ENCODE measurements at places on chromosomes 5 and 9.

- DNase-seq = no peak
These were observed 25.6 kb downstream of the TGFBI start for GRCh38 chr5:136054142-136055019.

DNA sequence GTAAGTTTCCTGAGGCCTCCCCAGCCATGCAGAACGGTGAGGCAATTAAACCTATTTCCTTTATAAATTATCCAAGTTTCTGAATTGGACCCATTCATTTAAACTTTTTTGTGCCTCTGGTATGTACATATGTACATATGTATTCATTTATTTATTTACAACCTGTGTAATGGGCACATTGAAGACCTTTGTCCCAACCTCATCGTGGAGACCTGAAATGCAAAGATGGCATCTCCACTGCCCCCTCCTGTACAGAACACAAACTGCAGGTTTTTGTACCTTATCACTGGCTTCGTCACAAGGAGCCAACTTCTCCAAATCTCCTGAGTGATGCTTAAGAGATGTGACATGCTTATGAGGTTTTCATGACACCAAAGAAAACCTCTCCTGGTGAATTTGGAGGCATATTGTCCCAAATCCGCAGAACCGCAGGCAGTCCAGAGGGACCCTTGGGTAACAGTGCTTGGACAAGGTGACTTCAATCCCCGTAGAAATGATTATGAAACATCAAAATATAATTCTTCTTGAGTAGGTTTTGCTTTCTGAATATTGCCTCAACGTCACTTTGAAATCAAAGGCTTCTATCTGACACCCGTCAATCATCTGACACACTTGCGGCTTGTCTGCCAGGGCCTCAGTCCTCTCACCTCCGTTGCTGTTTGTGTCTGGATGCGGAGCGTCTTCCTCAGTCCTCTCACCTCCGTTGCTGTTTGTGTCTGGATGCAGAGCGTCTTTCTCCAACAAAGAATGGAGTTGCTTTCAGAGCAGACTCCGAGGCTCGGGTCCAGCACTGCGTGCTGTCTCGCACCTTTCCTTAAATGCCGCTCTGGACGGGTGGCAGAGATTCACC lies 135.0 kb upstream of the IRX4 start:
- DNase-seq = no peak

- DNase-seq = peak; percentile 38
These were observed 854 bp upstream of the ARL15 start for GRCh38 chr5:54311176-54311677.

DNA sequence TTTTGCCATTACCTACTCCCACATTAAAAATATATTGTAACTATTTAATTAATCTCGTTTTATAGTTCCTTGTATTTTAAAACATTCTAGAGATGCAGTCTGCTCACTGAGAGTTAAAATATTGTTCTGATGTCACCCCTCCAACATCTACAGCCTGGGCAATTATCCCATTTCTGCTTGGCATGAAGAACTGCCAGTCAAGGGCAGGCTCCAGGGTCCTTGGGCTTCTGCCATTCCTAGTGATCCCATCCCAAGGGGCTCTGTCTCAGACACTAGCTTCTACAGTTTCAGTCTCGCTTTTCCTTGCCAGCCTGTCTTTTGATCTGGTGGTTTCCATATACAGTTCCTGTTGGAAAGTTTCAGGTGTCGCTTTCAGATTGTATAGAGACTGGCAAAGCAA lies 287.2 kb downstream of the TMEM232 start:
- no peak for DNase-seq

DNA sequence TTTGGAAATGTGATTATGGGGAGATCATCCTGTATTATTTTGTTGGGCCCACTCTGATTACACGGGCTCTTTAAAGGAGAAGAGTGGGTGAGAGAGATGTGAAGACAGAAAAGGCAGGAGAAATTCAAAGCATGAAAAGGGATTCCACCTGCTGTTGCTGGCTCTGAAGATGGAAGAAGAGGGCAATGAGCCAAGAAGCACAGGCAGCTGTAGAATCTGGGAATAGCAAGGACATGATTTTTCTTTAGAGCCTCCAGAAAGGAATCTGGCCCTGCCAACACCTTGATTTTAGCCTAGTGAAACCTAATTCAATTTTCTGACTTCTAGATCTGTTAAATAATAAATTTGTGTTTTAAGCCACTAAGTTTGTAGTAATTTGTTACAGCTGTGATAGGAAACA lies 11.3 kb downstream of the C9 start:
- no peak for DNase-seq

DNA sequence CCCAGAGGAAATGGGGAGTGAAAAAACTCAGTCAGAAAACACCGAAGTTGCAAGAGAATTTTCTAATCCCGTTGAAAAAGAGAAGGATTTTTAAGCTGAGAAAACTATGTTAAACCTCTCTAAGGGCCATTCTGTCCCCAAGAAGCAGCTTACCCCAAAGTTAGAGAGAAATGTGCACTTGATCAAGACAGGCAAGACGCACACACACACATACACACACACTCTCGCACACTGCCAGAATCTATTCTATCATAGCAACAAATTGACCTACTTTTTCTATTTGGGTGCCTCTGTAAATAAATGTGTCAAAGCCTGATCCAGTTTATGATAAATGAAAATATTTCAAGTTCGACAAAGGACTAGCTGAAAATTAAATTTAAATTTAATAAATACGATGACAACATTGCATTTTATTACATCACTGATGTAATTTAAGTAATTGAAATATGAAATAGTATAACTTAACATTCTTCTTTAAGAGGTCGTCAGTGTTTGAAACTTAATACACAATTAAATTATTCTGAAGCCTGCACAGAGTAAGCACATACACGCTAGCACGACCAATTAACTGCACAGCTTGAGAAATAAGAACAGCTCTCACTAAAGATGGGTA lies 5.9 kb downstream of the NFIL3 start:
- DNase-seq = no peak

GRCh38 chr5:164012371-164012770 lies 507.0 kb downstream of the MAT2B start:
- no peak for DNase-seq

DNA sequence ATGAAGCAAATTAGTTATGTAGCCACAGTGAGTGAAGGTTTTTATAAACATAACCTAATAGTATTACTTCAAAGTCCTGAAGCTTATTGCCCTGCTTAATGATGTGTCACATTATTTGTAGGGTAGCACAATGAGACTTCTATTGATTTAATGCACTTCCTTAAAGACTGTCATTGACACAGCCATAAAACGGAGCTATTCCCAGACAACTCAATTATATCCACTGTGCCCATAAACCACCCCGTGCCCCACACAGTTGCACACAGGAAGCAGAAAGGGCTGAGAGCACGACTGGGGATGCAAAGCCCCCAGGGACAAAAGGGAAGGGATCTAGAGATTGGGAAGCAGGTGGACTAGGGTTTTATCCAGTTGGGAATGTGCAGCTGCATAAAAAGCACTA lies 37.0 kb downstream of the TRIM32 start:
- DNase-seq = peak; percentile 9

DNA sequence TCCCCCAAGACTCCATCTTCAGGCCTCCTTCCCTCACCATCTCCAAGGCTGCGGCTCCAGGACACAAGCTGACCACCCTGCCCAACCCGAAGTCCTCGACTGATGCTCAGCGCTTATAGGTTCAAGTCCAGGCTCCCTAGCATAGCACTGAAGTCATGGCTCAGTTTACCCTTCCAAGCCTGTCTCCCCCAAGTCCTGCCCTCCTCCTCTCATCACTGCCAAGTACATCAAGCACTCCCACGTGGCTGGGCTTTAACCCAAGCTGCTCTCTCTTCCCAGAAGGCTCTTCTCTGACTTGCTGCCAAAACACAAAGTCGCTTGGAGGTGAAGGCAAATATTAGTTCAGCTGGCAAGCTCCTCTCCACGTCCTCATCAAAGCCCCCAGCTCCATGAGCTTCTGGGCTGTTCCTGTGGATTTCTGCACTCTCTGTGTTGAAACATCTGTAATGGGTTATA lies 22.1 kb upstream of the MARCHF6 start:
- DNase-seq = peak; percentile 88

DNA sequence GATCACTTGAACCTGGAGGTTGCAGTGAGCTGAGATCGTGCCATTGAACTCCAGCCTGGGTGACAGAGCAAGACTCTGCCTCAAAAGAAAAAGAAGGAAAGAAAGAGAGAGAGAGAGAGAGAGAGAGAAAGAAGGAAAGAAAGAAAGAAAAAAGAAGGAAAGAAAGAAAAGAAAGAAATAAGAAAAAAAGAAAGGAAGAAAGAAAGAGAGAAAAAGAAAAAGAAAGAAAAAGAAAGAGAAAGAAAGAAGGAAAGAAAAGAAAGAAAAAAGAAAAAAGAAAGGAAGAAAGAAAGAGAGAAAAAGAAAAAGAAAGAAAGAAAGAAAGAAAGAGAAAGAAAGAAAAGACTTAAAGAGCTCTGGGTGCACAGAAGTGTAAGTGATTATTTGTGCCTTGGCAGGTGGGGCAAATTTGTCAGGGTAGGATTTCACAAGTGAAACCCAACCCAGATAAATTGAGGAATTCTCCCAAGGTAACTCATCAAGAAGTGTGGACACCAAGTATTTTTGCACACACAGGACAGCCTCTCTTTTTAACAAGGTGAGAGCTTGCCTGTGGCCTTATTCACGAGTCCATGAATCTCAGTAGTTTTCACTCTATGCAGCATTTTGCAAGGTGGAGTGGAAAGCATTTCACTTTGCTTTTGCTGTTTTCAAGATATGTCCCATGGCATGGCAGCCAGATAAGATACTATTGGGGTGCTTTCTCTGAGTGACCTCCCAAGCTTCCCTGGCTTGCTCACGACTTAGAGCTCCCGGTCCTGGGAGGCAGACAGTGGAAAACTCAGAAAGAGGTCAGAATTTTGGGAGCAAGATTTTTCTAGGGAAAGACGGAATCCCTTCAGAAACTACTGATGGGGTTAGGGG lies 57.8 kb downstream of the C9orf153 start:
- no peak for DNase-seq

- DNase-seq = no peak
These were observed 272.9 kb upstream of the PTGER4 start for GRCh38 chr5:40406741-40407211.

DNA sequence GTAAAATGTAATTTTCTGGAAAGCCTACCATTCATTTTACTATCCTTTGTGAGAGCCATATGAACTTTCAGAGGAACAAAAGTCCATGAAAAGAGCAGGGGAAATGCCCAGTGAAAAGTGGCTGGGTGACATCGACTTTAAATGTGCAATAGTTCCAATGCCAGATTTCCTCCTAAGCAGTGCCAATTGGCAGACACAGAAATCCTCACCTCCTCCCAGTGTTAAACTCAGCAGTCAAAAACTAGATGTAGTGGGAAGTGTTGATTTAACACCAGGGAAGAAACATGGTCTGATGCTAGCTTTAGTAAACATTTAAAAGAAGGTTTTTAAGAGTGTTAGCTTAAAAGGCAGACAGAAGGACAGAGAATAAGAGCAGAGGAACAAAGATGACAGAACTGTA lies 2055.2 kb downstream of the MAT2B start:
- no peak for DNase-seq
